ENCODE measurements at places on chromosomes 2 and 18.

GRCh38 chr18:47549021-47549540, 297.6 kb upstream of the SKOR2 start:
- no peak for DNase-seq

DNA sequence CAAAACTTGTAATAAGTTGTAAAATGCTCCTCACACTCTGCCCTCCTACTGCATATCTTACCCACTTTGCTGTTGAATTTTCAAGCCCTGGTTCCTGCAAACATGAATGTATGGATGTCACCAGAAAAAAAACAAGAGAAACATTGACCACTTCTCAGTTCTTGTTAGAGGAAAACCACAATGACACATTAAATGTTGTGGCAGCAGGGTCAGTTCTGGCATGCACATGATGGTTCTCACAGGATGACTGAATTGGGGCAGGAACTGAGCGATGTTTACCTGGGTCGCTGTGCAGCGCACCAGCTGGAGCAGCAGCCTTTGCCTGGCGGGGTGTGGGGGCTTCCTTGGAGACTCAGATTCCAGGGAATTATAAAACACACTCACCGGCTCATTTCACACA, 14.0 kb upstream of the PRKCE start:
- DNase-seq: no peak

DNA sequence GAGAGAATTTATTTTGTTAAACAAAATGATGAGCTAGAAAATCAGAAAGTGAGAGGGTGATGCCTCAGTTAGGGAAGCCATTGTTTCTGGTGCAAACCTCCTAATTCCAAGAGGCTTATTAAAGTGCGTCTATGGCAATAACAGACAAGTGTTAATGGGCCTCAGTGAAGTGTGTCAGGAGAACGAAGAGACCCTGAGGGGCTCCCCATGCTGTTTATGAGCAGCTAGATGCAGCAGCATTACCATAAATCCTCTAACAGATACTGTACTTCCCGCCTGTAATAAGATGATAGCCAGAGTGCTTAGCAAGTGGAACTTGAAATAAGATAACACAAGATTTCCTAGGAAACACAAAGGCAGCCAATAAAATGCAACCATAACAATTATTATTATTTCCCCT, 157.4 kb downstream of the MYT1L start:
- no peak for DNase-seq

- DNase-seq: no peak
These were observed 1104.2 kb downstream of the BCL11A start for GRCh38 chr2:59449274-59449673.

DNA sequence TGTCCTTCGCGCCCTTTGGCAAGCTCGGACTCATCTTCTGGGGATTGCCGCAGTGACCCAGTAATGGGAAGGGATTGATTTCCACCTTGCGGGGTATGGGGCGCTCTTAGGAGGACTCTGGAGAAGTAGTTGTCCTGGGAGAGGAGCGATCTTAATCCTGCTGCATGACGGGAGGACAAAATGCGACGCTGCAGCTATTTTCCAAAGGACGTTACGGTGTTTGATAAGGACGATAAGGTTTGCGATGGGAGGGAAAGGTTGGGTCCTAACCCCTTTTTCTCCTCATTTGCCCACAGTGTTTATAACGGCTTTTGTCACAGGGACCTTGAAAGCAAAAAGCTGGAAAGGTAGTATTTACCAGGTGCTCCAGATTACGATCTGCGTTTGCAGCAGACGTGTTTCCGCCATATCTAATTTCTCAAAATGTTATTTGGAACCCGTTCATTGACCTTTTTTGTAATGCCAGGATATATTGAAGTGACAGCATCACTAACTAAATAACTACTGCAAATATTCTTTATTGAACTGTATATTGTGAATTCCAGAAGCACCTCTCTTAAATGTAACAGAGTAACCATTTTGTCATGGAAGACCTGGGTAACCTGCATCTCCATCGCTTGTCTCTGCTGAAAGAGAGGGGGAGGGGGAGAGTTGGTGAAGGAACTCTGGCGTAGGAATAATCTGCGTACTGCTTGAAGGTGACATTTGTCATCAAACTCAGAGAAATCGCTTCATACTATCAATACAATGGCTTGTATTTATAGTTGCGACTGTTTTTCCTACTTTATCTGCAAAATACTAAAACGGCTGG, 590 bp downstream of the MDH1 start:
- no peak for DNase-seq

GRCh38 chr2:191927991-191928390, 81.1 kb upstream of the CAVIN2 start:
- peak; percentile 15 for DNase-seq

GRCh38 chr2:217293046-217293445, 433.2 kb upstream of the TNP1 start:
- no peak for DNase-seq

DNA sequence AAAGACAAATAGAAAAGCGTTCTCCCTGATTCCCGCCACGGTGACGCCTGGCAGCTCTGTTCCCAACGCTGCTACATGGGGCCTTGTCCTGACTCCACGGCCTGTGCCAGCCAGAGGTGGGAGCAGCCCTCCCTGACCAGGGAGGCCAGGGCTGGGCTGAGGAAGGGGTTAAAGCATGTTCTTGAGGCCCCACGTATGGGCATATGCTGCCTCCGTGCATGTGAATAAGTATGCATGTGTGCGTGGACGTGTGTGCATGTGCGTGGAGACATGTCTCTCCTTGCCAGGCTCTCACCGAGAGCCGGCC, 1.6 kb upstream of the SNED1 start:
- no peak for DNase-seq

- no peak for DNase-seq
These were observed 219.4 kb downstream of the MREG start for GRCh38 chr2:215793747-215794595.

Data from NCI-H2107 (cell line).